ENCODE measurements at places on chromosomes 16 and 17. TPM values are rescaled to one million over a fixed set of nuclear protein-coding genes. Genes with fewer than 3 reads are reported as not detected.

- peak; percentile 68 for DNase-seq
These were observed 134.8 kb downstream of the HS3ST2 start for GRCh38 chr16:22948603-22949368.

DNA sequence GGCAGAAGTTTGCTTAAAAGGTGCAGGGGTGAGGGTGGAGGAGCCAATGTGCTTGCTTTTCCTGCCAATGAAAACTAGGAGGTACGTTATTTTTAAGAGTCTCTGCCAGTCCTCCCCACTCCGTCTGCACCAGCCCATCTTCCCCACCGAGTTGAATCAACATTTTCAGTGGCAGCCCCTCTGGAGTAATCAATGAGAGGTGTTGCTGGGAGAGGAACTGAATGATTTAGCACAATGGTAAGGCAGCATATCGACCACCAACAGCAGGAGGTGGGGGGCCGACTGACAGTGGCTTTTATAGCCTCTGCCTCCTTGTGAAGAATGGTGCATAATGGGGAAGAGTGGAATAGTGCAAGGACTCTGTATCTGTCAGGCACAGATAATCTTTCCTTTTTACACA is 1465.0 kb upstream of the GOT2 start:
- no peak for DNase-seq

GRCh38 chr17:70825321-70826125 is 656.2 kb downstream of the KCNJ2 start:
- no peak for DNase-seq

DNA sequence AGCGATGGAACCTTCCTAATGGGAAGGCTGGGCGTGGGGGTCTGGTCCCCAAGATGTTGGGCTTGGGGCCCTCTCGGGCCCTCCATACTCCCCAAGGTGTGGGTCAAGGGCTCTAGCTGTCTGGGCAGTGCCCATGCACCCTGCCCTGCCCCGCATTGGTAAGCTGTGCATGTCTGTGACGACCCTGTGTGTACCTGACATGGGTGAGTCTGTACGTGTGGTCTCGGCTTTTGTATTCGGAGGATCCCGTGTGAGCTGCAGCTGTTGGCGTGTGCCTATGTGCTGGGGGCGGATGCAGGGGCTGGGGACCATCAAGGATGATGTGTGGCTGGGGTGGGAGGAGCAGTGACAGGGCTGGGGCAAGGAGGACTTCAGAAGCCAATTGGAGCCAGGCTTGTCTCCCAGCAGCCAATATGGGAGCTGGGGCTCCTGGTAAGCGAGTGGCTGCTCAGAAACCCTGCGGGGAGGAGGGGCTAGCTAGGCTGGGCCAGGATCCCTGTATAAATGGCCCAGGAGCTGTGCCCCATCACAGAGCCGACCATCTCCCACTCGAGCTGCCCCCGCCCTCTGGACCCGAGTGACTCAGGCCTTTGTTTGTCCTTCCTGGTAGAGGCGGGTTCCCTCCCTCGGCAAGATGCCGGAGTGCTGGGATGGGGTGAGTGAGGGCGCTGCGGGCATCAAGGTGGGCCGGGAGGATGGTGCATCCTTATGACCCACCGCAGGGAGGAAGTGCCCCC is at the start of gene NDRG4:
Gene NDRG4 (plus strand): TSS at position 529 of the 737 bp plus-strand sequence. CDS start 106 bp downstream, at position 635.
- peak; percentile 99 for DNase-seq

DNA sequence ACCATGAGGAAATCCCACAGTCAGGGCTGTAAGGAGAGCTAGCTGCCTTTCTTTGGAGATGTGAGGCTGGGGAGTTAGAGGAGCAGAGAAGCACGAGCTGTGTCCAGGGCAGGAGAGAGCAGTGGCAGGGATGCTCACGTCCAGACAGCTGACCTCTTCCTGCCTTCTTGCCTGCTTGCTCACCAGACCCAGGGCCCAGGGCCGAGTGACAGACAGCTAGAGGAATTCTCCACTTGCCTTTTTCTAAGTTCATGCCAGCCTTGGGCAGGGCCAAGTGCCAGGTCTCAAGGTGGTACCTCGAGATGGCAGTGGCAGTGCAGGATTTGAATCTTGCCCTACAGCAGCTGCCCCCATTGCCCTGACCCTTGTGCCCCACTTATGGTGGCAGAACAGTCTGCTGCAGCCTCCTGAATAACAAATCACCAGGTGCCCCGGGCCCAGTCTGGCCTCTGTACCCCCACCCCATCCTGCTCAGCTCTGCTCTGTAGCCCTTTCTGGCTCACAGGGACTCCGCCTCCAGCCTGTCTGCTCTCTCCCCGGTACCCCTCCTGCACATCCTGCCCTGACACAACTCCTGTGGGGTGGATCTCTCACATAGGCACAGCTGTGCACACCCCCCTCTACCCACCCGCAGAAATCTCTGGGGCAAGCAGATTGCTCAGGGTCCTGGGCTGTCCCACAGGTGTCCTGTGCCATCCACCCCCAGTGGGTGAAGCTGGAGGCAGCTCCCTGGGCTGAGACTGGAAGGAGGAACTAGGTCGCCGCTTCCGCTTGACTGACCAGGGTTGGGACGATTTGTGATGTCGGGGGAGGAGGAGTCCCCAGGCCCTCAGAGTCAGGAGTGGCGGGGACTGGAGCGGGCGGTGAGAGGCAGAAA is 25.9 kb downstream of the GRIN2C start:
- DNase-seq: peak; percentile 92

DNA sequence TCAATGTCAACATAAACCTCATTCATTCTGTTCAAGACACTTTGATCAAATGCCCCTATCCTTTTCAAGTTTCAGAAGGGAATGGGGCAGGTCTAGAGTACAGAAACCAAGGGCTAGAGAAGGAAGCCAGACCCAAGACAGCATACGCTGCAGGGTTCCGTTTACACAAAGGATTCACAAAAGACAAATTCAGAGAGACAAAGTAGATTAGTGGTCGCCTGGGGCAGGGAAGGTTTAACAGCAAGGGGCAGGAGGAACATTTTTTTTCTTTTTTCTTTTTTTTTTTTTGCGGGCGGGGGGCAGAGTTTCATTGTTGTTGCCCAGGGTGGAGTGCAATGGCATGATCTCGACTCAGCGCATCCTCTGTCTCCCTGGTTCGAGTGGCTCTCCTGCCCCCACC is 19.9 kb upstream of the TRAP1 start:
- no peak for DNase-seq

GRCh38 chr17:4516735-4517134 is 18.1 kb downstream of the SPNS2 start:
- no peak for DNase-seq

GRCh38 chr17:72259922-72260321 is 139.1 kb downstream of the SOX9 start:
- DNase-seq: no peak

DNA sequence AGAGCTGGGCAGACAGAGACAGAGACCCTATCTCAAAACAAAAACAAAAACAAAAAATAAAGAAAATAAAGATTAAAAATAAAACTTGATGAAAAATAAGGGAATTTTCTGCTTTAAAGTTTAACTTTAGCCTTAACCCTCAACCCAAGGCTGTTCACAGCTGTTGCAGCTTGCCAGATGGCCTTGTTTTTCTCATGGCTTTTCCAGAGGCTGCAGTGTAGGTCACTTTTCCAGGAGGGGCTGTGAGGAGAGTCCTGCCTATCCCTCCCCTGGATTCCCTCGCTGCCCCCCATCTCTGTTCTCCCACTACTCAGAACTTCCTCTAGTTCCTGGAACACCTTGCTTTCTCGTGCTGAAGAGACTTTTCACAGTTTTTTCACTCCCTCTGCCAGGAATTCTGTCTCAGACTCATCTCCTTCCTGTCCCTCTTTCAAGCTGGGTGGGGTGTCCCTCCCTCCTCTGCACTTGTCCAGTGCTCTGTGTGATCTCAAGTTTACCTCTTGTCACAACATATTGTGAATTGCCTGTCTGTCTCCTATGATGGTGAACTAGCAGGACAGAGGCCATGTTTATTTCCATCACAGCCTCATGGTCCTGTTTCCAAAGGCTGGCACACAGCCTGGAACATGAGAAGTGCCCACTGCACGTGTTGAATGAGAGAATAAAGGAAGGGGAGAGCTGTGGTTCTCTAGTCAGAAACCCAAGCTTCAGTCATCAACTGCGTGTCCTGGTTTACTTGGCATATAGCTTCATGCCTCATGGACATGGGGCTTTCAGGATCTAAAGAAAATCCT is 69.9 kb upstream of the MSI2 start:
- DNase-seq: no peak

Gene CA7
- total RNA-seq: not detected

Gene KRTAP4-5
- not detected for total RNA-seq

Gene ZNF771
- 41.2 TPM for total RNA-seq
